ENCODE measurements at places on chromosomes 11 and 22. TPM values are rescaled to one million over a fixed set of nuclear protein-coding genes. Genes with fewer than 3 reads are reported as not detected.

Gene MYO18B
- total RNA-seq: not detected

Gene VWA5A
- total RNA-seq: 19.2 TPM

Gene MYOD1
- total RNA-seq: not detected

Gene OR2AG1
- total RNA-seq: not detected

Gene TTC38
- total RNA-seq: 63.2 TPM

Gene DERL3
- not detected for total RNA-seq

Gene TRIM51
- total RNA-seq: not detected

DNA sequence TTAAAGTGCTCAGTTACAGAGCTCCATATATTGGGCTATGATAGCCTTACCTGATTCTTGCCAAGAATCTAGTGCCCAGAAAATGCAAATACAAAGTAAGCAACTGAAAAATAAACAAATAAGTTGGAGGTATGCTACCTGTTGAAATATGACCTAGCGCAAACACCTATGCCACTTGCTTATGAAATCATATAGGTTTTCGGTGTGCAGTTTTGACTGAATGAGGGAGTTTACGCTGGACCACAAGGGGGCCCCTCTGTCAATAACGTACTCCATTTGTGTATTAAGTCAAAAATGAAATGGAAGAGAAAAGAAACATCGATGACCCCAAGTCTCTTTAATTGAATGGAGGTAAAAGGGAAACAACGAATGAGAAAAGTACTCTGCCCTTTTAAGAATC lies 84.9 kb upstream of the TRIM77 start:
- no peak for DNase-seq

GRCh38 chr11:20126724-20127123 lies 33.6 kb downstream of the DBX1 start:
- DNase-seq: no peak

GRCh38 chr11:64122411-64123410 lies 43.2 kb downstream of the MACROD1 start:
- no peak for DNase-seq

GRCh38 chr11:7032692-7033091 lies 12.4 kb downstream of the NLRP14 start:
- no peak for DNase-seq

DNA sequence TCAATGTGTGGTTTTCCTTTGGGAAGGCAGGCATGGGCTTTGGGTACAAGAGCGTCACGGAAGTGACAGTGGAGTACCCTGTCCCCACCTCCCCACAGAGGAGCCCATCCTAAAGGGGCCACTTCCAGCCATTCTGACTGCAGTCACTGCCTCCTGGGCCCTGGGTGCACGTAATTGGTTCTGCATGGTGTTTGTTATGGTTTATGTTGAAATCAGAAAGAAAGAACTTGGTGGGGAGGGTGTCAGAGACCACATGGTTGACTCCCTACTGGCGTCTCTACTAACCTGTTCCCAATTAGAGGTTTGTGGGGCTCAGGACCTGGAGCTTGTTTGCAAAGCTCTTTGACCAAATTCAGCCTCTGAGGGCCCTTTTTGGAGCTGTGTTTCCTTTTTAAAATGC lies 40.8 kb downstream of the RIBC2 start:
- no peak for DNase-seq

DNA sequence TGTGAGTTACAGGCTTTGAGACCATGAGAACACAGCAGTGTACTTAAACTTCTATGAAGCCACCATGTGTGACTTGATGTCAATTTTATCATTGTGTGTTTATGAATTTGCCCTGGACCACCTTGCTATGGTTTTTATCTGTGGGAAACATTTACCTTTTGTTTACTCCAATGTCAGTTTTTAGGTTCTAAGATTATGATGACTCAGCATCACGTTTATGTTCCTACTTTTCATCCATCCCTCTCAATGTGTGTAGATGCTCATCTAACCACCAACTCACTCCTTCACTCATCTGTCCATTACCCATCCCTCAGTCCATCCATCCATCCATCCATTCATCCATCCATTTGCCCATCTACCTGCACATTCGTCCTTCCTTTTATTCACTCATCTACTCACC lies 338.8 kb downstream of the MIAT start:
- DNase-seq: no peak

GRCh38 chr11:77403211-77403610 lies 70.7 kb downstream of the PAK1 start:
- DNase-seq: no peak

GRCh38 chr11:96237766-96238266 lies 105.2 kb downstream of the MAML2 start:
- DNase-seq: no peak

DNA sequence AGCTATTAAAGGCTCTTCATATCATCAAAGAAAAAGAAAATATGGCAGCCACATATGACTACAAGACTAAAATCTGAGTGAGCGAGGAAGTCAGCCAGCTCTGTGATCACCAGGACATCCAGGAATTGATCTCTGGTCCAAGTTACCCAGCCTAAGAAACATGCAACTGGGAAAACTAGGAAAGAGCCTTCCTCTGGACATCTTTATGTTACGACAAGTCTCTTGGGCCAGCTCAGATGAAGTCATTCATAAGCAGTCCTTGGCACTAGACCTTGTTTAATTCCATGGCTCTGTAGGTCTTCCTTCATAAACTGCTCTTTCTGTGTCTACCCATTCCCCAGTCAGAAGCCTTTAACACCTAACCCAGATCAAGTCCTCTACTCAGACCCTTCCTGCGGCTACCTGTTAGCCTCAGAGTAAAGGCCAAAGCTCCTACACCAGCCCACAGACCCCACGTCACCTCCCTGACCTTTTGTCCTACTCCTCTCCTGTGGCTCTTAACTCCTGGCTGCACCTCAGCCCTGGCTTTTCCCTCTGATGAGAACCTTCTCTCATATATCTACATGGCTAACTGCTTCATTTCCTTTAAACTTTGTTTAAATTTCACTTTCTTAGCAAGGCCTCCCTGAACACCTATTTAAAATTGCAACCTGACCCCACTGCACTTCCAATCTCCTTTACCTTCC lies 134.0 kb downstream of the KIF18A start:
- DNase-seq: no peak

DNA sequence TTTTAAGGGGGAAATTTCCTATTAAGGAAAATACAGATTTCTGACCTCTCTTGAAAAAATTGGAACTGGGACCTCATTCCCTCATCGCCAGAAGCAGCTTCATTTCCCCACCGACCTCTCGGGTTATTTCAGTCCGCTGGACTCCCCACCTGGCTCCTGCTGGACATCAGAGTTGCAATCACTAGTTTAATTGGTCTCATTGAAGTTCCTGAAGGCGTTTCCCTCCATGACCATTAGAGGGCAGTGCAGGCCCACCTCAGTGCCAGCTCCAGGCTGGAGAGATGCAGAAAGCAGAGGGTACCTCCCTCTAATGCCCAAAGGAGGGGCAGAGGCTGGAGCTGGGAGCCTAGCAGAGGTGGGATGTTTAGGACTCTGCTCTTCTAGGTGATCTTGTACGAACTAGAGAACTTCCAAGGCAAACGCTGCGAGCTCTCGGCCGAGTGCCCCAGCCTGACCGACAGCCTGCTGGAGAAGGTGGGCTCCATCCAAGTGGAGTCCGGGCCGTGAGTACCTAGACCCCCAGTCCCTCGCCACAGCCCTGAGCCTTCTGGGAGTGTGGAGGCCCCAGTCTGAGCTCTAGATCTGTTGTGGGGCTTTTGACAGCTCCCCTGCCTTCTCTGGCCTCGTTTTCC lies 2.7 kb downstream of the CRYBB3 start:
- peak; percentile 62 for DNase-seq

DNA sequence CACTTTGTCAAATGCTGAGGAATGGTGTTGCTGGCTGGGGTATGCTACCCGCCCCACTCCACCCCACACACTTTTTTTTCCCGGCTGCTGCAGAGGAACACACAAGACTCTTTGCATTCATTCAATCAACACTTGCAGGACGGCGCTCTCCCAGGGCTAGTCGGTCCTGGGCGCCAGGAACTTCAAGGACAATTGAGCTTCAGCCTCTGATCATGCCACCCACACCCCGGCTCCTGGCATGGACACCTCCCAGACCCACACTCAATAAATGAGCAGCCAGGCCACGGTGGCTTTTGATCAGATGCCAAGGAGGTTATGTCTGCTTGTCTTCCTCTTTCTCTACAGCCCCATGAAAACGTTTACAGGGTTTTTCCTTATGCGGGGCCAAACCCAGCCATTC lies 19.8 kb downstream of the TPST2 start:
- DNase-seq: no peak

DNA sequence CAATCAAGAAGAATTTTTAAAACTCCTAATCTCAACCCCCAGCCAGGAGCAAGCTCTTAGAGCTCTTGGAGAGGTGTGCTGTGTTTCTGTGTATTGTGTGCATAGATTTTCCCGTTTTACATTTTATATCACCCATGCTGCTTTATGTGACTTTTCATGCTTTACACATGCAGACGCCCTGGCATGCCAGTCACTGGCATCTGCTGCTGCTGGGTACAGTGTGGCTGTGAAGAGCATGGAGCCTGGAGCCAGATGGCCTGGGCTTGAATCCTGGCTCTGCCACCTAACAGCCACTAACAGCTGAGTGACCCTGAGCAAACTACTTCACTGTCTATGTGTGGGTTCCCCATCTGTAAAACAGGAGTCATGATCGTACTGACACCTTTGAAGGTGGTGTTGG lies 23.1 kb downstream of the POLR3H start:
- DNase-seq: no peak

GRCh38 chr11:94032066-94032465 lies 10.9 kb downstream of the HEPHL1 start:
- DNase-seq: no peak

GRCh38 chr11:59418156-59418555 lies 8.1 kb downstream of the OR5A2 start:
- DNase-seq: no peak

- DNase-seq: no peak
Measured at GRCh38 chr22:19910180-19910744, 31.3 kb upstream of the COMT start.

All from tibial nerve (tissue), 4 donors.